B cell (primary cell): ENCODE measurements at places on chromosomes 3 and 15.

DNA sequence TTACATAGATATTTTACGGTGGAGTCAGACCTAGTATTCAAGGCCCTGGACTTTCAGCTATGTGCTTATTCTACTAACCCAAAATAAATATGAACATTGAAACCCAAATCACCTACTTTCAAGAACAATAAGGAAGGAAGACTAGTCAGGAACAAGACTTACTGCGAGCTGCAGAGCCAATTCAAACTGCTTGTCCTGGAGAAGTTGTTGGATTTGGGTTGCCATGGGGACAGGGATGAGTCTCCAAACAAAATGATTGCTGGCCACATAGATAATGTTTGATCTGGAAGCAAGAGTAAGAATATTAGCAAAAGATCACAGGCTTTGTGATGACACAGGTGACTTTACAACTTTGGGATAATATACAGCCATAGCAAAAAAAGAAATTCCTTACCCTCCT lies 21.6 kb upstream of the PLA2G4F start:
- peaks cover 14% of the 10 kb centered on the region for H3K36me3 ChIP-seq
- H3K4me1 ChIP-seq: no peaks in the 10 kb centered on the region
- H3K27me3 ChIP-seq: no peaks in the 10 kb centered on the region
- DNase-seq: no peak
- no peak overlapping the region for H3K27ac ChIP-seq
- no peak overlapping the region for H3K4me3 ChIP-seq

DNA sequence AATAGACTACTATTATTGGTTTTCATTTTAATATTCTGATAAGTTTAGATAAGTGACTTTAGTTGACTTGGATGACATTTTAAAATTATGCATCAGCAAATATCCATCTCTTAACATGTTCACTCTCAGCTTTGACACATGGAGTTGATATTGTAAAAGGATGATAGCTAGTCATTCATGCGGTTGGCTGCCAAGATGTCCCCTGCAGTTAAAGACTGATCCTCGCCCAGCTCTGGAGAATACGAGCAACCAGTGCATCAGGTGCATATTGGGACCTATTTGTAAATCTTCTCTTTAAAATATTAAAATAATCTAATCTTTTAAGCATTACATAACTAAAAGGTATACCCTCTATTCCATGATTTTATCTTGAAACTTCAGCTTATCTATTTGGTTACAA lies 41.9 kb downstream of the EPHB1 start:
- no peaks in the 10 kb centered on the region for H3K4me1 ChIP-seq
- no peak for DNase-seq
- no peak overlapping the region for H3K27ac ChIP-seq
- H3K4me3 ChIP-seq: no peak overlapping the region

- H3K4me1 ChIP-seq: no peaks in the 10 kb centered on the region
- no peak for DNase-seq
- no peaks in the 10 kb centered on the region for H3K27me3 ChIP-seq
Observed at GRCh38 chr3:159144472-159144871, 342.6 kb downstream of the MFSD1 start.

GRCh38 chr15:67937153-67937761 lies 97.4 kb upstream of the RNU6-1 start:
- H3K27me3 ChIP-seq: no peaks in the 10 kb centered on the region
- H3K4me1 ChIP-seq: peaks cover 6% of the 10 kb centered on the region
- H3K27ac ChIP-seq: no peak overlapping the region

DNA sequence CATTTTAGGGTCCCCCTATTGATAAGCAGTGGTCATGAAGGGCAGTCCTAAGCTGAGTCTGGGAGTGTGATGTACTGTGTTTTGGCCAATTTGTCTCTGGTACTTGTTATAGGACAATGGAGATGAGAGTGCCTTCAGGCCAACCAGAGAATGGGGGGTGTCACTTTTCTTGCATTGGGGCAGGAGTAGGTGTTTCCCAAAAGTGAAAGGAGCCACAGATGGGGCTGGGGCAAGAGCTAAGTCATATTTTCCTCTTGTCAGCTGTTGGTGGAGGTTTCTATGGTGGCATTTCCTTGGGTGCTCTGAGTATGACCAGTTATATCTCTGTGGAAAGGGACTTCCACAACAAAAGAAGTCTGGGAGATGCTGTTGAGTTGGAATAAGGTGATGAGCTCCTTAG lies 24.7 kb upstream of the BSN start:
- H3K4me3 ChIP-seq: no peak overlapping the region
- H3K27me3 ChIP-seq: no peaks in the 10 kb centered on the region
- H3K4me1 ChIP-seq: no peaks in the 10 kb centered on the region
- no peak for DNase-seq

DNA sequence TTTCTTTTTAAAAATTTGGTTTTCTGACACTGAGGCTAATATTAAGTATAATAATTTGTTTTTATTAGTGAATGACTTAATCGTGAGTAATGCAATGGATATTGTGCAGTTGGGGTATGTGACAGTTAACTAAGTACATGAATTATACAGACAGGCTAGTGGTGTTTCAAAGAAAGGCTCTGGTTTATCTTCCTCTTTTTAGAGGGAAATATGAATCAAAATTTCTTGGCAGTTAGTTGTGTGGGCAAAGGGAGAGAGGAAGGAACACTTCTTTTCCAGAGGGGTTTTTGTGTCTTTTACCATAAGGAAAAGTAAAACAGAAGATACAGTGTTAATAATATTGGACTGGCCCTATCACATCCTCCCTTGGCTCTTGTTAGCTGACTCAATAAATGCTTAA lies 2.7 kb downstream of the ZNF654 start:
- no peak overlapping the region for H3K4me3 ChIP-seq
- no peak for DNase-seq
- H3K27ac ChIP-seq: no peak overlapping the region

GRCh38 chr3:80307844-80308243 lies 540.0 kb upstream of the ROBO1 start:
- no peaks in the 10 kb centered on the region for H3K36me3 ChIP-seq
- no peaks in the 10 kb centered on the region for H3K4me1 ChIP-seq
- H3K27me3 ChIP-seq: no peaks in the 10 kb centered on the region
- no peak for DNase-seq
- H3K4me3 ChIP-seq: no peak overlapping the region

DNA sequence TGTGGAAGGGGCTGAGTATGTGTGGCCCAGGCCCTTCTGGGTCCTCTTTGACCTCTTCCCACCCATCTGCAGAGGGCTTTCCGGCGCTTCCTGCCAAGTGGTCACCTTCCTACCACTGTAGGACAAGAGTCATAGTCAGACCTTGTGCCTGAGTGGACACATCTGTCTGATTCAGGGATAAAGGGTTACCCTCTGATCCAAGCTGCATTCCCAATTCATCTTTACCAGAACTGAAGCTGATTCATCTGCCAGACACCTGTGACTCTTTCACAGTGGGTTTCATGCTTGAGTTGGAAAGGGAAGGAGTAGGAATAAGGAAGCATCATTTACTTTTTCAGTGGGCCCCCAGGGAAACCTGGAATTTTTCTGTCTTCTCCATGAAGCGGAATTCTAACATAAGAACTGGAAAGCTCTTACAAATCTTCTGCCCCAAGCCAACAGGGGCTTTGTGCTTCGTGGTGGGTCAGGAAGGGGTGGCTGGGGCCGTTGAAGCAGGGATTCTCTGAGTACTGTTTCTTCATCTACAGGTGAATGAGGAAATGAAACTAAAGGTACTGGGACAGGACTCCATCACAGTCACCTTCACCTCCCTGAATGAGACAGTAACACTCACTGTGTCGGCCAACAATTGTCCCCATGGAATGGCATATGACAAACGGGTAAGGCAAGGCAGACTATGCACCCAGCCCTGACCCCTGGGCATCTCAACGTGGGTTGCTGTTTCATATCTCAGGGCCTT lies 46.4 kb downstream of the C3orf20 start:
- DNase-seq: peak; percentile 9
- no peak overlapping the region for H3K4me3 ChIP-seq
- H3K36me3 ChIP-seq: no peaks in the 10 kb centered on the region
- H3K4me1 ChIP-seq: no peaks in the 10 kb centered on the region
- no peaks in the 10 kb centered on the region for H3K27me3 ChIP-seq

- no peaks in the 10 kb centered on the region for H3K4me1 ChIP-seq
- no peaks in the 10 kb centered on the region for H3K27me3 ChIP-seq
- H3K4me3 ChIP-seq: no peak overlapping the region
- DNase-seq: no peak
Observed at GRCh38 chr3:100769693-100770092, 60.4 kb downstream of the TFG start.

- H3K4me3 ChIP-seq: no peak overlapping the region
- no peak for DNase-seq
- H3K27me3 ChIP-seq: no peaks in the 10 kb centered on the region
Observed at GRCh38 chr15:41292521-41292920, 39.9 kb downstream of the OIP5 start.

DNA sequence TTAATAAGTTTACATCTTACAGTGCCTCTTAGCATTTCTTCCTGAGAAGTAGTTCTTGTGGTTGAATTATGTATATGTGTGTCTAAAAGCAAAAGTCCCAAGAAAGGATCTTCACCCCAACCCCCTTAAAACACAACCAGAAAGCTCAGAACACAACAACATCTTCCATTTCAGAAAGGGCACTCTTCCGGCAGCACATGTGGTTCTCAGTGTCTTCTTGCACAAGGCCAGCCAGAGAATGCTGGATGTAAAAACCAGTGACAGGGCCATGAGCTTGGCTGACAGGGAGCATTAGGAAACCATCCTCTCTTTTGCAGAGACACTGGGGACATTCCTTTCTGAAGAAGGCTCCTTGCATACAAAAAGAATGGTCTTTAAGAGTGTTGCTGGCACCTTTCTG lies 45.0 kb downstream of the EEFSEC start:
- H3K4me1 ChIP-seq: no peaks in the 10 kb centered on the region
- H3K4me3 ChIP-seq: no peak overlapping the region
- H3K27ac ChIP-seq: no peak overlapping the region
- DNase-seq: no peak
- no peaks in the 10 kb centered on the region for H3K27me3 ChIP-seq
- H3K36me3 ChIP-seq: peaks cover 4% of the 10 kb centered on the region

GRCh38 chr15:63544258-63545026 lies 40.0 kb downstream of the USP3 start:
- H3K27ac ChIP-seq: peak overlapping the region; percentile 73
- H3K36me3 ChIP-seq: peaks cover 3% of the 10 kb centered on the region
- DNase-seq: peak; percentile 71
- H3K27me3 ChIP-seq: no peaks in the 10 kb centered on the region

DNA sequence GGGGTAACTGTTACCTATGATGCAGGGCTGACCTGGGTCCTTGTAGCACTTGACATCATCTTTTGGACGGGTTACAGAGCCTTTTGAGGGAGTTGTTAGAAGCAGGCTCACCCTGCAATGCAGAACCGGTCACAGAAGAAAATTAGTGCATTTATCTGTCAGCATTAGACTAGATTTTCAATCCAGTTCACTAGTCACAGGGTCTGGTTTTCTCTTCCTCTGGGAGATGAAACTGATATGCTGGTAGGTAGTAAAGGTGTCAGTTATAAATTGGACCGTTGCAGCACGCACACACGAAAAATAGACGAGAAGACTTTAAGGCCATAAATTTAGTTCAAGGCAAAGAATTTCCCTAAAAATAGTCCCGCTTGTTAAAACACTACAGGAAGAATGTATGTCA lies 532.3 kb upstream of the ATP11B start:
- H3K36me3 ChIP-seq: no peaks in the 10 kb centered on the region
- DNase-seq: no peak
- no peak overlapping the region for H3K4me3 ChIP-seq
- H3K27me3 ChIP-seq: no peaks in the 10 kb centered on the region

DNA sequence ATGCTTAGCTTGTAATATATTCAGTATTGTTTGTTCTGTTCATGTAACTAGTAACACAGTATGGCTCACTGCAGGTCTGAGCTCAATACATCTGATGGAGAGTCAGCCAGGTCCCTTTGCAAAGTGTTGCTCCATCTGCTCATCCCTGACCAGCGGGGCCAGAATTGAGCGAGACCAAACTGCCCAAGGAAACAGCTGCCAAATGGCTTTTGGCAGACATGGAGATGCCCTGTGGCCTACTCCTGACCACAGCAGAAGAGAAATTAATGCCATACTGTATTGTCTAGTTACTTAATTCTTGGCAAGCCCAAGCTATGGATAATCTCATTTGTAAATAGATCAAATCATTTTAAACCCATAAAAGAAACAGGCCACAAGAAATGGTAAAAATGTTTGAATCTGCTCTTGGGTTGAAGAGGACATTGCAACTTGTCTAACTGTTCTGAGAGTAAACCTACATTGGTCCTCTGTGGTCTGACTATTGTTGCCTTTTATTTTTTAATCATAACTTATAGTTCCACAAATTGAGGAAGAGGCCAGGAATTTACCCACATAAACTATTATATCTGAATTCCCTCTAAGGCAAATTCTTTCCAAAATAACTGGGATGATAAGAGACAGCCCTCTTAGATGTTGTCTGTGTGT lies 209.5 kb downstream of the EBLN2 start:
- H3K27me3 ChIP-seq: no peaks in the 10 kb centered on the region
- H3K4me3 ChIP-seq: no peak overlapping the region
- H3K4me1 ChIP-seq: no peaks in the 10 kb centered on the region

GRCh38 chr3:188559856-188560255 lies 405.9 kb downstream of the LPP start:
- no peak overlapping the region for H3K4me3 ChIP-seq
- no peaks in the 10 kb centered on the region for H3K36me3 ChIP-seq

DNA sequence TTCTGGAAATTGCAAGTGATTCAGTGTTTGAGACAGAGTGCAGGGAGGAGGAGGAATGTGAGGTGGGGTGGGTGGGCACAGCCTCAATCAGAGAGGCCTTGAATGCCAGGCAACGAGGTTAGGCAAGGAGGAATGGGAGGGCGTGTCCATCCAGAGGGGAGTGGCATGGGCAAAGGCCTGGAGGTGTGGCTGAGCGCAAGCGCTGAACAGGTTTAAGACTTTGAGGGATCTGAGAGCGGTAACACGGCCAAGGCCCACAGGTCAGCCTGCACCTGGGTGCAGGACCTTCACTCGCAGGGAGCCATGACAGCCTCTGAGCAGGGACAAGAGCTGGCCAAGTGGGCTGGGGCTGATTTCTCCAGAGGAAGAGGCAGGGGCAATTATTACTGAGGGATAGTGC lies 125.9 kb downstream of the TPRA1 start:
- DNase-seq: no peak
- H3K4me1 ChIP-seq: no peaks in the 10 kb centered on the region
- no peaks in the 10 kb centered on the region for H3K27me3 ChIP-seq
- no peaks in the 10 kb centered on the region for H3K36me3 ChIP-seq
- H3K4me3 ChIP-seq: no peak overlapping the region

- no peak for DNase-seq
- no peaks in the 10 kb centered on the region for H3K4me1 ChIP-seq
- no peak overlapping the region for H3K4me3 ChIP-seq
- no peak overlapping the region for H3K27ac ChIP-seq
Observed at GRCh38 chr3:145357453-145357852, 803.5 kb downstream of the PLOD2 start.

GRCh38 chr15:58217460-58217859 lies 79.3 kb downstream of the AQP9 start:
- no peak for DNase-seq
- no peaks in the 10 kb centered on the region for H3K36me3 ChIP-seq
- H3K27me3 ChIP-seq: no peaks in the 10 kb centered on the region
- no peak overlapping the region for H3K4me3 ChIP-seq

DNA sequence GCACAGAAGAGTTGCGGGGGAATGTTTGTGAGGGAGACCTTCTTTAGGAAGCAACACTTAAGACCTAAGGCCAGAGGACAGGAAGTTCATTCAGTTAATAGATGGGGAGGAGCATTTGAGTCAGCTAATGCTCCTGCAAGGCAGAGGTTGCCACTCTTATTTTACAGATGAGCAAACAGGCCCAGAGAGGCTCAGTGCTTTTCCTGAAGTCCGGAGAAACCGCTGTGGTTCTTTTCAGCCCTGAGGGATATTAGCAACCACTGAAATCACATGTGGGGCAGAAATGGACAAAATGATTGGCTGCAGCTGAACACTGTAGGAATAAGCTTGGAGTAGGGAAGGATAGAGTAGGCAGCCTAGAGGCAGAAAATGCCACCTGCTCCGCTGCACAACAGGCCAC lies 33.3 kb upstream of the RTP4 start:
- no peak for DNase-seq
- no peak overlapping the region for H3K4me3 ChIP-seq
- H3K36me3 ChIP-seq: no peaks in the 10 kb centered on the region
- no peak overlapping the region for H3K27ac ChIP-seq
